ENCODE measurements at places on chromosomes 3 and 15.

GRCh38 chr3:4813909-4814304, 165.3 kb upstream of the BHLHE40 start:
- DNase-seq, result no peak

DNA sequence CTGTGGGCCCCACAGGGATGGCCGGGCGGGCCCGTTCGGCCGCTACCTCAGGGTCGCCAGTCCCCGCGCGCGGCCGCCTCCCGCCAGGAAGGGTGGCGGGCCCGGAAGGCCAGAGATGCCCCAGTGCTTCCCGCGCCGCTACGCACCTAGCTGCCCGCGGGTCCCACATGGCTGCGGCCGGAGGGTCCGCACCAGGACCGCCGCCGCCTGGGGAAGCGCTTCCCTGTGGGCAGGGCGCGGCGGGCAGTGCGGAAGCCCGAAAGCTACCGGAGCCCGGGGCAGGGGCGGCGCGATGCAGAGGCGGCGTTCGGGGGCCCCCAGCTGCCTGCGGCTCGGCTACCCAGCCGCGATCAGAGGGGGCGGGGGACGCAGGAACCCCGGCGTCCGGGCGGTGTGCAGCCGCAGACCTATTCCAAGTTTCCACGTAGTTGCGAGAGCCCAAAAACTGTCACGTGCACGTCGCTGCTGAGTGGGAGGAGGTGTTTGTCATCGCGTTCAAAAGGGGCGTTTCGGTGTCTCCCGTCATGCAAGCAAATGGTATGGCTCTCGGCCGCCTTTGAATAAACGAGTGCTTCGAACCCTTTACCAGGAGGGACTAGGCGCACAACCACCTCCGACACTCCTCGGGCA, at the start of gene TRANK1:
TSS of gene TRANK1 (minus strand) at position 414 of the 630 bp plus-strand sequence. CDS start at position 169, 245 bp downstream.
- no peak for DNase-seq

GRCh38 chr15:77031376-77032050, 36.6 kb downstream of the PSTPIP1 start:
- DNase-seq, result no peak

GRCh38 chr3:192879346-192880031, 38.2 kb downstream of the MB21D2 start:
- DNase-seq, result no peak

DNA sequence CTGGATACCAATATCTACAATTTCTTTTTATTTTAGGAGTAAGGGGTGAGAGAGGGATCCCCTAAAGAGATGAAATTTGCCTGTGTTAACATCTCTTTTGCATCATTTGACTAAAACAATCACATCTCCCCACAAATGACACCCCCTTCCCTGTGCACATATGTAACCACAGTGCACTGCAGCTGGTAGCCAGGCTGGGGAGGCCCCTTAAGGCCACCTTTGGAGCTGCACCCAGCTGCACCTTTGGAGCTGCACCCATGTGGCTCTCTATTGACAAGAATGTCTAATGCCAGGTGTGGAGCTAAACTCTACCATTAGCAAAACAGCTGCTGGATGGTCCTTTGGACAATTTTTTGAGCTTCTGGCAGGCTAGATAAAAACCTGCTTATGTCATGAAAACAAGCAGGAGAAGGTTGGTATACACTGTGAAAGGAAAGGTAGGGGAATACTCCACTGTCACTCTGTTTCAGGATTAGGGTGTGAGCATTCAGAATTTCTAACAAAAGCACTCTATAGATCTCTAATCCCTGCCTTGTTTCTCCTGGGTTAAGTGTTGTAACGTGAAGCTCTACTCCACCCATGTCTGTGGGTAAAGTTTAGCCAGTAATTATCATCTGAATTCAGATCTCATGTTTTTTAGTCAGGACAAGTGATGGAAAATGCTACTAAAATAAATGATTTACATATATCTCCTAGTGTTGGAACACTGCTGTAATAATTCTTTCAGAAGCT, 52.1 kb downstream of the TFG start:
- no peak for DNase-seq

DNA sequence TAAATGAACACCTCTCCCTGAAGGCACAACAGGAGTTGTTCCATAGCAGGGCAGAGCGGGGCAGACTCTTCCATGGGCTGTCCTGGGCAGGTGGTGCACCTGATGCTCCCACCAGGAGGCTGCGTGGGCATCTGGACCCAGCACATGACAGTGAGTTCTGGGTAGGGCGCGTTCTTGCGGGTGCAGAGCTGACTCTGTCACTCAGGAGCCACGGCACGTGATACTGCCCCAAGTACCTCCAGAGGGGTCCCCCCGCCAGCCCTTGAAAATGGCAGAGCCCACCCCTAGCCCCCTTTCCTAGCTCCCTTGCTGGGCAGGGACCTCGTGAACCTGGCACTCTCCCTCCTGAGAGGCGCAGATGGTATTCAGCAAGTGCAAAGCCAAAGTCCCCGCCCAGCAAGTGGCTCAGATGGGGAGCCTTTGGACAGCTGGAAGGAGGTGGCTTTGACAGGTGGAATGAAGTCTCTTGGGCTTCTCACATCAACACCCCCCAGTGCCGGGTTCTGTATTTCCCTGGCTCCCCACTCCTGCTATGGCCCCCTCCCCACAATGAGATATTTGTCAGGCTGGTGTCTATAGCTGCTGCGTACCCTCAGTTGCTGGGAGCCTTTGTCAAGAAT, 172.1 kb downstream of the TBC1D2B start:
- DNase-seq, result no peak

DNA sequence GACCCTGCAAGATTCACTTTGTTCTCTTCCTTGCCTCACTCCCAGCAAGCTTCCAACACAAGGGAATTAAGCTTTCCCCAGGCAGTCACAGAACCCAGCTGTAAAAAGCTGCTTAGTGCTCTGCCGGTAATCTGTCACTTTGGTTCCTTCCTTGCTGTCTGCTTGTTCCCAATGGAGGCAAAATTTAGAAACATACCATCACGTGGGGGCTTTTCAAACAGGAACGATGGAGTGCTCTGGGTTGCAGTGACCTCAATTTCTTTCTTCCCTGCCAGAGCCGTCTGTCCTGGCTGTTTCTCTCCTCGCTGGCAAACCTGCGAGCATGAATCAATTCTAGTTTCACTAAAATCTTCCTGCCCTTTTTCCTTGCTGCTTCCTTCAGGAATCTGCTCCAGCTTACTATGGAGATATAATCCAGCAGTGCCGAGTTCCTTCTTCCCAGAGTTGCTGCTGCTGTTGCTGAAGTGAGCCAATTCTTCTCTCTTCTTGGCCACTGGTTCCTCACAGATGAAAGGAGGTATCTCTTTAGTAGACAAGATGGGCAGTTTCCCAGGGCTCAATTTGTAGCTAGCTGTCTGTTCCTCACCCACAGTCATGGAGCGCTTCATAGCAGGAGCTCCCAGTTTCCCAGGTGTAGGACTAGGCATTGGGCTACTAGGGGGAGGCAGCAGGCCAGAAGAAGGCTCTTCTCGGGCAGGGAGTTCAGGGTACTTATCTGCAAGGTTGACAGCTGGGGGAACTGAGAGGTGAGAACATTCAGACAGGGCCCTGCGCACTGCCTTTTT, 88.1 kb downstream of the DHX30 start:
- DNase-seq, result no peak

GRCh38 chr3:123719862-123720453, 135.1 kb upstream of the HACD2 start:
- no peak for DNase-seq

- DNase-seq, result no peak
Measured at GRCh38 chr3:15151166-15151565, 52.2 kb upstream of the RBSN start.

- DNase-seq, result no peak
Measured at GRCh38 chr3:161852744-161853143, 356.1 kb downstream of the OTOL1 start.

GRCh38 chr15:95295896-95296625, 1034.4 kb upstream of the NR2F2 start:
- DNase-seq, result no peak

DNA sequence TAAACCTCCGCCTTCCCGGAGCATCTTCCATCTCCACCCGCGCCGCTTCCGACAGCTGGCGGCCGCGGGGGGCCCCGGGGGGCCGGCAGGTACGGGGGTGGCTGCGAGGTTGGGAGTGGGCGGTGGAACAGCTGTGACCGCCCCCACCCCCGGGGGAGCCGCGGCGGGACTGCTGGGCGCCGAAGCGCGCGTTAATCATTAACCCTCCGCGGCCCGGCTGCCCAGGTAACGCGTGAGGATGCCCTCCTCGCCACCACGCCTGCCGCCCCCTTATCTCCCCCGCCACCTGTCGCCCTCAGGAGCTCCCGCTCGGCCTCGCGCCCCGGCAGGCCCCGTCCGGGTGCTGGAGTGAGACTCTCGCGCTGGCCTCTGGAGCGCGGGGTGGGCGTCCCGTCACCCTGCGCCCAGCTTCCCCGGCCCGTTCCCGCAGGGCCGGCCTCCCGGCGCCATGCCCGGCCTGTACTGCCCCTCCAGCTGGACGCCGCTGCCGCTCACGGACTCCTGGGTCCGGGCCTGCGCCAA, 757 bp downstream of the VWA5B2 start:
- DNase-seq, result peak; percentile 40

DNA sequence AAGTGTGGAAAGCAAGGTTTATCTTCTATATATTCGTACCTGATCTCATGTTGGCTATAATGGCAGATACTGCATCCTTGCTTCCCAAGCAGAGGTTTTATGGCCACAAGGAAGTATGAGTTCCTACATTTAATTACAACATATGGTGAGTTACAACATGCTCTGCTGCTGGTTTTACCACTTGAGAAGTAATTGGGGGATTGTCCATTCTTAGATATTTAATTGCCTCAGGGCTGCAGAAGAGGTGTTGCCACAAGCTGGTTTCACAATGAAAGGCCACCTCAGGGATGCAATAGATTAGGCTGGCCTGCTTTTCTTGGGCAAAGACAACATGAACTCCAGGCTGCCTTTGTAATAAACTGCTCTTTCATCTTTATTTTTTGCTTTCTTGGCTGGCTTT, 48.6 kb downstream of the RAP2B start:
- DNase-seq, result no peak

DNA sequence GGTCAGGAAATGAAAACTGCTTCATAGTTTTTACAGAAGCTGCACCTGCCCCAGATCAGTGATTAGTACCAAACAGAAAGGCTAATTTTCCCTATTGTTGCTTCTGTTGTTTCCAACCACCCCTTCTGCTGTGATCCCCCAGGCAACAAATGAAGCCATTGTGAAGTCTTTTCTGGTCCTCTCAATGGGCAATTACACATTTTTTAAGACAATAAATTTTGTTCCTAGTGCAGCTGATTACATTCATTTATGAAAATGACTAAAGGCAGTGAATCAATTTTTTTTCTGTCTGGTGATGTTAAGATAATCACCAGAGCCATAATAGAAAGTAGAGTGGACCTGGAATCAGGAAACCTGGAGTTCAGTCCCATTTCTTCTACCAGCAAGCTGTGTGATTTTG, 32.7 kb downstream of the GLDN start:
- no peak for DNase-seq

GRCh38 chr3:105774444-105775180, 94.2 kb downstream of the CBLB start:
- no peak for DNase-seq

- peak; percentile 20 for DNase-seq
Measured at GRCh38 chr15:25862472-25863110, 536 bp downstream of the ATP10A start.

GRCh38 chr3:138898301-138898700, 48.6 kb downstream of the FOXL2 start:
- DNase-seq, result no peak

DNA sequence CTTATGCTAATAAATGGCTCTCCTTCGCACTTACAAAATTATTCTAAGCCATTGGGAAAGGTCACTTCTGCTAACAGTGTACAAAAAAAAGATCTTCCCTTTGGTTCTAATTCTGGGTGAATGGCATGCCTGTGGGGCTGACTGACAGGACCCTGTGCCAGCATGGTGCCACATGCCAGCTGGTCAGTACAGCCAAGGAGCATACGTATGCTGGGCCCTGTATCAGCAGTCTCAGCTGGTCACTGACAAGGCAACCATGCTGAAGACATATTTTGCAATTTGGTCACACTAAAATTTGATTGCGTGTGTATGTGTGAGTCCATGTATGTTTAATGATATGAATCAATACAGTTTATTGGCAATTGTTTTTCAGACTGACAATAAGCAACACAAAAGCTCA, 246.1 kb downstream of the TBL1XR1 start:
- no peak for DNase-seq

DNA sequence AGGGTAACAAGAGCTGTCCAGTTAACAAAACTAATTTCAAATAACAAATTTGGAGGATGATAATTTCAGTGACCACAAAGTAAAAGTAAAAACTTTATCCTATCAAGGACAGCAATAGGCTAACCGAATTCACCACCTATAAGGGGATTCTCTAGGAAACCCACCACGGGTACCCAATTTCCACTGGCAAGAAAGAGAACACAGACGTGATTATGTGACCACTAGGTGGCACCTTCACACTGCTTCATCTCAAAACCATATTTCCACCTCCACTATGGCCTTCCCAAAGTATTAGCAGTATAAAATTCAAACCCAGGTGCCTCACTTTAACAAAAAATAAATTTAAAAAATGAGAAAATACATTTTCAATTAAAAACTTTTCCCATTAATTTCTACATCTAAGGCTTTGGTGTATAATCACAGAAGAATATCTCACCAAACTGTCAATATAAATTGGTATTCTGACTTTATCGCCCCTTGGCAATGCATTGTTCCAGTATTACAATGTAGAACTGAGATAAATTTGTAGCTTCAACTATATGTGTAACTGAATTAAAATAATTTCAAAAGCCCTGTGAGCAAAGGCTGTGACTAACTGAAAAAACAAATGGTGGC, 96.5 kb downstream of the FSIP1 start:
- peak; percentile 53 for DNase-seq

Measured in nephron progenitor cell (in vitro differentiated cells).